ENCODE measurements at places on chromosomes 7 and 10.

- no peak for DNase-seq
Measured at GRCh38 chr7:141094336-141095070, 20.6 kb downstream of the TMEM178B start.

DNA sequence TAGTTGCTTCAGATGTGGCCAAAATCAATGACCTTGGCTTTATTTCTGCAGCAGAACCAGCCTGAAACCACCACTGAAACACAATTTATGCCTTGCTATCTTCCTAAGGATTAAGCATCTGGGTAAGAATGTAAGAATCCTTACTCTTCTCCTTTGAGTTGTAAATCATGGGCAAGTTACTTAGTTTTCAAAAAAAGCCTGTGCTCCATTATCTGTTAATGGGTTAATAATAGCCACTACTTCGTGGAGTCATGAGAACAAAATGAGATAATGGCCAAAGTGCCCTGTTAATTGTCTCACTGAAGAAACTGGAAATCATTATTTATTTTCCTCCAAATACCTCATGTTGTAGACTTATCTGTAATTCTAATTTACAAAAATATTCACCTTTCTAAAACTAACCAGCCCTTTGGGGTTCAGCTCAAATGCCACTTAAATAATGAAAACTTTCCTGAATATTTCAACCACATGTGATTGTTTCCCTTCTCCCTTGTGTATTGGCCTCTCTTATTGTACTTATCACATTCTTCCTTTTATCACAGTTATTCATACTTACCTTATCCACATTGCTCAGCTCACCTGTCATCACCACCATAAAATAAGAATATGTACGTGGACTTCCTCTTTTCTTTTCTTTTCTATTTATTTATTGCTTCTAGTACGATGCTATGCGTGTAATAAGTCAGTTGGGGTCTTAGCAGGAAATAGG, 2.0 kb upstream of the AASS start:
- no peak for DNase-seq

GRCh38 chr7:149714910-149715471, 58.4 kb downstream of the ZNF467 start:
- DNase-seq, result no peak

DNA sequence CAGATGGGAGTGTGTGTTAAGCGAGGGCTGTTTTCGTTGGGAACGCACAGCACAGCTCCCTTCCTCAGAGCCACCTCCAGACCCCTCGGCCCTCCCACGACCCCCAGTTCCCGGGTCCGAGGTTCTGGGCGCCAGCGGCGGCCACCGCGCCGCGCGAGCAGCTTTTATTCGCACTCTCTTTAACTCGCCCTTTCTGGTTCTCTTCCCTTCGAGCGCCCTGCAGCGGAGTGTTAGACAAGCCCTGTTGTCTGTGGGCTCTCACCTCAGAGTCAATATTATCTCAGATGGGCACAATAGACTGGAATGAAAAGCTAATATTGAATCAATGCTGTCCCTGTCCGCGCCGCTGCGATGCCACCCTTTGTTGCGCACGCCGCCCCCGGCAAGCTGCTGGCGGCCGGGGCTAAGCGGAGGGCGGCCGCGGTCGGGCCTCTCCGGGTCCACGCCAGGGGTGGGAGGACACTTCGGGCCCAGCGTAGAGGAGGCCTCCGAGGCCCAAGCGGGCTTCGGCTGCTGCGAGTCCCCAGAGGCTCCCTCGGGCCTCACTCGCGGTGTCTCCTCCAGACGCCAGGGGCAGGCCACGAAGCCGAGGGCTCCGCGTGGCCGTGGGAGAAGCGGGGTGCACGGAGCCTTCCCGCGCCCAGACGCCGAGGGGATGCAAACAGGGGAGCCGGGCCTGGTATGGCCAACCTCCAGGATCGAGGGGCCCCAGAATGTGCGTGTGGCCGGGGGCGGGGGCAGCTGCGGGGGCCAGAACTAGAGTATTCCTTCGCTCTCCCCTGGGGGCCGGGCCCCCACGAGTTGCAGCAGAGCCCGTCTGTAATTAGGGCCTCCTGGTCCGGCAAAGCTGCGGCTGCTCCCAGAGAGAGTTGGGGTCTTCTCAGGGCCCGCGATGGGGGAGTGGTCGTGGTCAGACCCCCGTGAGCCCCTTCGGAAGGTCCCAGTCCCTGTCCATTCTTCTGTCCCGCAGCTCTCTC, 7.9 kb upstream of the EMX2 start:
- no peak for DNase-seq

DNA sequence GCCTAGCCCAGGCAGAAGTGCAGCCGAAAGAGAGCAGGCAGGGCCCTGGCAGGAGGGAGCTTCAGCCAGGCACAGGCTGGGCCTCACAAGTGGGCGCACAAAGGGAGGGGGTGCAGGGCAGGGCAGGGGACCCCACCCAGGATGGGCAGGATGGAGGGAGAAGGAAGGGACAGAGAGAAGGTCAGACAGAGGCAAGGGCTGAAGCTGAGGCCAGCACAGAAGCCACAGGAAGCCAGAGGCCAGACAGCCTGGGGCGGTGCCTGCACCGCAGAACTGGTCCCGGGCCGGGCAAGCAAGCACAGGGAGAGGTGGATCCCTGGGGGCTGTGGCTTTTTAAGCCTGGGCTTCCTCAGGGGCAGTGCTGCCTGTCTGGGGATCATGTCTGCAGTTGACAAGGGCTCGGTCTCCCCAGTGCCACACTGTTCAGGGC, 16.7 kb downstream of the NOS3 start:
- no peak for DNase-seq

GRCh38 chr10:47366731-47367460, 17.2 kb downstream of the ZNF488 start:
- no peak for DNase-seq

GRCh38 chr7:26156451-26157420, 4.7 kb downstream of the NFE2L3 start:
- no peak for DNase-seq

- DNase-seq, result no peak
Measured at GRCh38 chr7:83732305-83732704, 83.4 kb upstream of the SEMA3E start.

GRCh38 chr10:93410697-93411348, 71.3 kb downstream of the MYOF start:
- no peak for DNase-seq

All from tibial nerve (tissue), 4 donors.